ENCODE measurements at places on chromosomes 2 and 18.

DNA sequence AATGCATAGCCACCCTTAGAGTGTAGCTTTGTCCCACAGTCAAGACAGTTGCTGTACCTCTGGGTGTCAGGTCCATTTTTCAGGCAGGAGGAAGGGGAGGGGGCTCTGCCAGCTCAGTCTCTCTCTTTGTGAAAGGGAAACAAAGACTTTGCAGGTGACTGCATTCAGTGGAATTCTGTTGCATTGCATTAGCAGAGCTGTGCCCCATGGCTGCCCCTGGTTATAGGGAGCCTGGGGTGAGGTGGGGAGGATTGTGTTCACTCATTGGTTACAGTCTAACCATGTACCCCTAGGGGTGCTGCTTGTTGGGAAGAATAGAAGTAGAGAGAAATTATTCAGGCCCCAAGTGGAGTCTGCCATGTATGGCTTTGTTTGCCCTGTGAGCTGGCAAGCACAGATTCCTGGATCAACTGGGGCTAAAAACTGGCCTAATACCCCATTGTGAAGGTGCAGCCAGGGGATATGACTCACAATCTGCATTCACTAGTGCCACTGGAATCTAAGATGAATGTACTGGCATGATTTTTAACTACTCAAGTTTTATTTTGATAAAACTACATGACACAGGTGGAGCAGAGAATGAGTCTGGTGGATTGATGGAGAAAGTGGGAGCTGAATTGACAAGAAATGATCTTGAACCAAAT lies 118.4 kb downstream of the SH3BP4 start:
- no peak for DNase-seq

DNA sequence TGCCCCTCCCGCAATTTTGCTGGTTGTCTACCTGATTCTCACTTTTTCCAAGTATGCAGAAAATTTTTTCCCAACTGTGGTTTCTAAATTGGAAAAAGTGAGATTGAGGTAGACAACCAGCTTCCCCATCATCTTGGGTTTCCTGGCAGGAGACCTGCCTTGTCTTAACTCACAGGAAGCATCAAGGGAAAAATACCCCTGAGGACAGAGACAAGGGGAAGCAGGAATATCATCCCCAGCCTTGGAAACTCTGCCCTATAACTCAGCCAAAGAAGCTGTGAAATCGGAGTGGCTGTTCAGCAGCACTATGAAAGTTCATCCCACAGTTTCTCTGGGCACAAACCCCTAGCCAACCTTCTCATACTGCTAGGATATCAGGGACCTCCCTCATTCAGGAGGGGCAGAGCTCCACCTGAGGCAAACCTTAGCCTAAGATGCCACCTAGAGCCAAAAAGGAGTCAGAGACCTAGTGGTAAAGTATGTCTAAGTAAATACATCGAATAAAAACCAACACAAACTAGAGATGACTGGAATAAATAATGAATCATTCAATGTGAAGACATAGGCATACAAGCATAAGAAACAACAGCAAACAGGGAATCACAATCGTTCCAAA lies 68.2 kb downstream of the ZSWIM2 start:
- no peak for DNase-seq

DNA sequence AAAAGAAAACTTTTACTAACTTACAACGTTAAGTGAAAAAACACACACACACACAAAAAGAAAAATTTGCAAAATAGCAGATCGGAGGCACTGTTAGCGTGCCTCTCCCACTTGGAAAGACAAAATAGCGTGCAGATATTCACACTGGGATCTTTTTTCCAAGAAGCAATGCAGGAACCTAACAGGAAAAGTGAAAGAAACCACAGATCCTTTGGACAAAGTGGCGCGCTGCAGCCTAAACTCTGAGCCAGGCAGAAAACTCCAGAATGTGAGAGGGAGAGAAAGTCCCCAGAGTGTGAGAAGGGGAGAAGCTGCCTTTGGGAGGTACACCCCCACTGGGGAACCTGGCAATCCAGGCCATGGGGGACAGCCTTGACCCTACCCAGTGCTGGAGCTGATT lies 70.7 kb upstream of the SERPINE2 start:
- no peak for DNase-seq

DNA sequence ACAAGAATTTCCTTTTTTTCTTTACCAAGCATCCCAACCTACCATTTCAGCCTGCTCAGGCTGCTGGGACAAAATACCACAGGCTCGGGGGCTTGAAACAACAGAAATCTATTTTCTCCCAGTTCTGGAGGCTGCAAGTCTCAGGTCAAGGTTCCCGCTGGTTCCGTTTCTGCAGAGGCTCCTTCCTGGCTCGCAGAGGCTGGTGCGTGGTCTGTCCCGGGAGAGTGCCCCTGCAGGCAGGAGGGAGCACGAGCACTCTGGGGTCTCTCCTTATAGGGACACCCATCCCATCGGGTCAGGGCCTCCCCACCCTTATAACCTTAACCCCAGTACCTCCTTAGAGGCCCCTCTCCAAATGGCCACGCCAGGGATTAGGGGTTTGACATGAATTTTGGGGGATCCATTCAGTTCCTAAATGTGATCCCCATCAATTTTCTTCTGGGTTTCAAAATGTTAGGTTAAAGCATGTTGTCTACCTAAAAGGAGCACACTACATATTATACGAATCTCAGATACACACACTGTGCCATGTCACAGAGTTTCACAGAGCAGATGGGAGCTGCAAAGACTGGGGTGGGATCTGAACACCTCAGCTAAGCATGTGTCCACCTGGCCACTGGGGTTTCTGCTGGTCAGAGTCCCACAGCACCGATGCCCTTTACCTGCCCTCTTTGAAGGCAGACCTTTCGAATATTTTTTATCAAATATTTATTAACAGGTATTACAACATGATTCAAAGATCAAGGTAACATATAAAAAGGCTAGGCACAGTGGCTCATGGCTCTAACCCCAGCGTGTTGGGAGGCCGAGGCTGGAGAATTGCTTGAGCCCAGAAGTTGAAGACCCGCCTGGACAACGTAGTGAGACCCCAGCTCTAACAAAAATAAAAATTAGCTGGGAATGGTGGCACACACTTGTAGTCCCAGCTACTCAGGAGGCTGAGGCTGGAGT lies 17.6 kb upstream of the ADI1 start:
- no peak for DNase-seq

GRCh38 chr2:174952607-174953006 lies 52.6 kb downstream of the CHN1 start:
- no peak for DNase-seq

- DNase-seq, result no peak
These were observed 70.8 kb upstream of the SMAD7 start for GRCh38 chr18:49021433-49022129.

DNA sequence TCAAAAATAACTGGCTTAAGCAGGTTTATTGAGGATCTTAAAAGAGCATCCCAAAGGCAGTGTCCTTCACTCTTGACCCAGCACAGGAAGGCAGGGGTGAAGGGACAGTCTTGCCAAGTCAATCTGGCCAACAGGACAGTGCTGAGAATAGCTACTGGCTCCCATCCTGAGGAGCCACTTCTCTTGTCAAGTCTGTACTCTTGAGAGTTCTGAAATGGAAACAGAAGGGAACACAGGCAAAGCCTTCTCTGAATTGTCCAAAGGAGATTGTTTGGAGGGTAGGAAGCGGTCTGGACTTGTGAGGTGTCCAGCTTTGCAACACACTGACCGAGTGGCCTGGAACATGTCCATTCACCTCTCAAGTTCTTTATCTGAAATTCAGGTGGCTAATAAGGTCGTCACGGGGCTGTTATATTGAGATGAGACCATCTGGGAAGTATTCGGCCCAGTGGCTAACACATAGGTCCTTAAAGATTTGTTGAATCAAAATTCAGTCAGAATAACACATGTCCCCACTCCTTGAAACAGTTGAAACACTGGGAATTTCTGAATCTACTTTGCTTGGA lies 99.5 kb upstream of the FHL2 start:
- DNase-seq, result no peak

GRCh38 chr2:96320728-96321622 lies 4.1 kb upstream of the ITPRIPL1 start:
- DNase-seq, result no peak

DNA sequence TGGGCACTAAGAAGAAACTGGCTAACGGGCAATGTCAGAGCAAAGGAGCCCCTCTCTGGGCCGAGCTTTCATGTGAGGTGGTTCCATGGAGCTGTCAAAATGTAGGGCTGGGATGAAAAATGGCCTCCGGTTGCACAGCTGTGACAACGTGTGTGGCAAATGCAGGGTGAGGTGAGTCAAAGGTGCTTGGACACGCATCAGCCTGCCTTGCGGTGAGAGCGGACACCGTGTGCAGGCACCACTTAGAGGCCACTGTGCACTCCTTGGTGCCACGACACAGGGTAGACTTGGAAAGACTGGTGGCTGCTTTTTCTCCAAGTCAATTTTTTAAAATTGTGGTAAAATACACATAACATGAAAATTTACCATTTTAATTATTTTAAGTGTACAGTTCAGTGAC lies 195.4 kb downstream of the ZBTB7C start:
- no peak for DNase-seq

DNA sequence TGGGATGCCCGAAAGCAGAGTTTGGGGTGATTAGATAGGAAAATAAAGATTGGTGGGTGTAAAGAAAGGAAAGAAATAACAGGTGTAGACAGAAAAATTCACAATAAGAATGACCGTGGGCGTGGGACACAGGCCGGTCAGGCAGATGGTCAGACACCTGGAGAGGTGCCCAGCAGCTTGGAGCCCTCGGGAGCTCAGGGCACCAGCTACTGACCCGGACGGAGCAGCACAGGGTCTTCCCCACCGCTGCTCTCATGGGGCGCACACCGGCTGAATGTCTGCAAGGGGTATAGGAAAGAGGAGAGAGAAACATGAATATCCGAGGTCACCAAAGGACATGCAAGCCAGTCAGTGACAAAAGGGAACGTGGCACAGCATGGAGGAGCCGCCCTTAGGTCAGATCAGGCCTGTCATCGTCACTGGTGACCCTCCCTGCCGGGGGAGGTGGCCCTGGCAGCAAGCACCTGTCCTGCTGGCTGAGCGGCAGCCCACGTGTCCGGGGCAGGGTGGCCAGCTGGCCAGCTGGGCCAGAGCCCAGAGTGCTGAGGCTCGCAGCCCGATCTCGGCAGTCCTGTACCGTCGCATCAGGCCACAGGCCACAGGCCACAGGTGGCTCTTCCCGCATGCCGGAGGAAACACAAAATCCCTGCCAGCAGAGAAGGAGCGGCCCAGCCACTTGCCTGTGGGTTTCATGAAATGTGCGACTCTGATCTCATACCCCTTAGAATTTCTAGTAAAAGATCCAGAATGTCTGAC lies 112.0 kb upstream of the NDUFV2 start:
- DNase-seq, result no peak

DNA sequence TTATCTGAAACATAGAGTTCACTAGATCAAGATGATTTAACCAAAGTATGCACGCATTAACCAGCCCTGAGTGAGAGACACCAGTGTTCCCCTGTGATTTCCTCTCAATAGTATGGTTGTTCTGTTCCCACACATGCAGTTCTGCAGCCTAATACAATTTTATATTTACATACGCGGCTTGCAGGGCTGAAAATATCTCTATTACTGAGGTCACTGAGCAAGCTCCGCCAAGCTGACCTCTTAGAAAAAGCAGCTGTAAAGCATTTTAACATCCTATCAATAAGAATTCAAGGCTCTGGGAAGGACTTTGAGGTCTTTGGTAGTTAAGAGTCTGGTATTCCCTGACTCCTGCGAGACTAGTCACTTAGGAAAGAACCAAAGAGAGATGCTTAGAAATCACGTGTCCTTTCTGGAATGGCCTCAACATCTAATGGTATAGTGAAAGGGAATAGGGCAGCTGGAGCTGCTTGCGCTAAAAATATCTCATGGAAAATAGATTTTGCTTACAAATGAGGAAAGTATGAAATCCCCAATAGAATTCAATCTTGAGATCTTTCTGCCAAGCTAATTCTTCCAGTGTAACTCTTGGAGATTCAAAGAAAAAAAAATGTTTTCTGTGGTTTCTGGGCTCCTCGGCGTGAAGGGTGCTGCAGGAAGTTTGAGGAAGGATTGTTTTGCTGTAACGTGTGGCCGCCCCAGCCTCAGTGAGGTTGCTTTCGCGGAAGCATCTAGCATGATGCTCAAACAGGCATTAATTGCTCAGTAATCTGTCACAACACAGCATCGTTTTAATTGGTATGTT lies 59.2 kb downstream of the DOCK10 start:
- no peak for DNase-seq

GRCh38 chr2:199322151-199322550 lies 135.6 kb downstream of the SATB2 start:
- DNase-seq, result no peak

DNA sequence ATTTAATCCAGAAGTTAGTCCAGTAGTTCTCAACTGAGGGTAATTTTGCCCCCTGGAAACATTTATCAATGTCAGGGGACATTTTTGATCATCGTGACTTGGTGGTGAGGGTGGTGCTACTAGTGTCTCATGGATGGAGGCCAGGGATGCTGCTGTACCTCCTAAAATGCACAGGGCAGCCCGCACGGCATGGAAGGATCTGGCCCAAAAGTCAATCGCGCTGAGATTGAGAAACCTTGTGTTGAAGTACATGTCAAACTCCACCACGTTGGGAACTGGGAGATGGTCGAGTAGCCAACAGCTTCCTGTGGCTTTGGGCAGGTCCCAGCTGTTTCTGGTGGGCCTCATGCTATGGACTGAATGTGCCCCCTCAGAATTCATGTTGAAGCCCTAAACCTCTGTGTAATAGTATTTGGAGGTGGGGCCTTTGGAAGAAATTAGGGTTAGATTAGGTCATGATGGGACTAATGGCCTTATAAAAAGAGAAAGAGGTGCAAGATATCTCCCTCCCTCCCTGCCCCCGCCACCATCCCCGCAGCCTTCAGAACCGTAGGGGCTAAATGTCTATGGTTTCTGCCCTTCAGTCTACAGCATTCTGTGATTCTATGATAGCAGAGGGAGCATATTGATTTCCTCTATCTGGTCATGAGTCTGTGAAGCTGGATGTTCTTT lies 259.7 kb downstream of the MYCN start:
- no peak for DNase-seq

- DNase-seq, result no peak
These were observed 65.1 kb upstream of the TMEM17 start for GRCh38 chr2:62570861-62571698.

- no peak for DNase-seq
These were observed 101.9 kb downstream of the GPD2 start for GRCh38 chr2:156538083-156538504.
